HepG2 (cell line): ENCODE measurements at places on chromosomes 7 and 10. TPM values are rescaled to one million over a fixed set of nuclear protein-coding genes. Genes with fewer than 3 reads are reported as not detected.

Gene ADIRF
- total RNA-seq: 0.40 and 0.44 TPM in 2 replicates

Gene PFKFB3
- total RNA-seq: 0.87 and 1.2 TPM in 2 replicates

Gene MYO1G
- total RNA-seq: 0.28 and 0.29 TPM in 2 replicates

Gene CTTNBP2
- total RNA-seq: not detected in 2 replicates

Gene INHBA
- total RNA-seq: not detected in 2 replicates

Gene DYDC2
- total RNA-seq: 2.3 and 4.2 TPM in 2 replicates

Gene HILPDA
- 8.6 and 11.1 TPM in 2 replicates for total RNA-seq

Gene TRIM73
- total RNA-seq: 4.5 and 5.7 TPM in 2 replicates

Gene LRRC72
- not detected in 2 replicates for total RNA-seq

Gene CXCL12
- total RNA-seq: not detected in 2 replicates

Gene WNT8B
- 0.07 TPM in 1 of 2 replicates, not detected in the other for total RNA-seq

Gene HYAL4
- total RNA-seq: not detected in 2 replicates

Gene HOXA1
- 0.20 TPM in 1 of 2 replicates, not detected in the other for total RNA-seq

Gene AKR1C3
- total RNA-seq: 368 and 551 TPM in 2 replicates

Gene COL17A1
- total RNA-seq: not detected in 2 replicates

Gene UNCX
- not detected in 2 replicates for total RNA-seq

Gene CCDC172
- total RNA-seq: not detected in 2 replicates

Gene NAMPT
- 67.7 and 105 TPM in 2 replicates for total RNA-seq

Gene PAXIP1
- 16.2 and 17.9 TPM in 2 replicates for total RNA-seq

Gene SPDYE1
- total RNA-seq: not detected in 2 replicates

Gene BMPER
- total RNA-seq: not detected in 2 replicates

Gene SLC26A3
- total RNA-seq: 0.08 and 0.11 TPM in 2 replicates

Gene RGR
- total RNA-seq: 0.24 and 0.71 TPM in 2 replicates

Gene UCN3
- not detected in 2 replicates for total RNA-seq
